Pancreas (tissue), 10 donors: ENCODE measurements at places on chromosomes 13 and 19. TPM values are rescaled to one million over a fixed set of nuclear protein-coding genes. Genes with fewer than 3 reads are reported as not detected.

GRCh38 chr19:21202865-21203494 lies 61.1 kb downstream of the ZNF431 start:
- DNase-seq = no peak

GRCh38 chr13:65971541-65971940 lies 1258.6 kb downstream of the PCDH9 start:
- no peak for DNase-seq

The SIGLECL1 gene
- not detected for total RNA-seq

DNA sequence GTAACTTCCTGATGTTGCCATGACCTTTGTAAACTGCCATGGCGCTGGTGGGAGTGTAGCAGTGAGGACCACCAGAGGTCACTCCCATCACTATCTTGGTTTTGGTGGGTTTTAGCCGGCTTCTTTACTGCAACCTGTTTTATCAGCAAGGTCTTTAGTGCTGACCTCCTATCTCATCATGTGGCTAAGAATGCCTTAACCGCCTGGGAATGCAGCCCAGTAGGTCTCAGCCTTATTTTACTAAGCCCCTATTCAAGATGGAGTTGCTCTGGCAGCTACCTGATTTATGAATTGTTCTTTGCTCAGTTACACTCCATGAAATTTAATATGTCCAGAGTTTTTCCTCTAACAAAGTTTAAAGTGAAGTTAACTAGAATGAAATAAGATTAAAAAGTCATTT lies 4.6 kb upstream of the EPS15L1 start:
- DNase-seq = no peak

DNA sequence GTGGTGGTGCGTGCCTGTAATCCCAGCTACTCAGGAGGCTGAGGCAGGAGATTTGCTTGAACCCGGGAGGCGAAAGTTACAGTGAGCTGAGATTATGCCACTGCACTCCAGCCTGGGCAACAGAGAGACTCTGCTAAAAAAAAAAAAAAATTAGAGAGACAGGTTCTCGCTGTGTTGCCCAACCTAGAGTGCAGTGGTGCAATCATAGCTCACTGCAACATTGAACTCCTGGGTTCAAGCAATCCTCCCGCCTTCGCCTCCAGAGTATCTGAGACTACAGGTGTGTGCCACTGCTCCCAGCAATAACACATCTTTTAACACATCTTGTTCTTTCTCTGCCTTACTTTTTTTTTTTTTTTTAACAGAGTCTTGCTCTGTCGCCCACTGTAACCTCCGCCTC lies 32.7 kb downstream of the CLEC17A start:
- no peak for DNase-seq

The TEKTIP1 gene
- total RNA-seq = 2.4 TPM

The PABPC3 gene
- total RNA-seq = 0.19 TPM

The ZNF486 gene
- total RNA-seq = 6.1 TPM

- DNase-seq = no peak
These were observed 368.9 kb downstream of the COG6 start for GRCh38 chr13:40024204-40024966.

The ZNF8 gene
- total RNA-seq = 1.6 TPM

The PSG3 gene
- total RNA-seq = 0.18 TPM

- DNase-seq = no peak
These were observed 635.7 kb downstream of the UQCRFS1 start for GRCh38 chr19:28577233-28577632.

GRCh38 chr13:102017248-102017647 lies 384.6 kb downstream of the FGF14 start:
- DNase-seq = no peak

GRCh38 chr13:41107584-41108014 lies 25.0 kb downstream of the KBTBD6 start:
- DNase-seq = peak; percentile 41

- no peak for DNase-seq
These were observed 19.9 kb downstream of the TMED1 start for GRCh38 chr19:10815969-10816644.

DNA sequence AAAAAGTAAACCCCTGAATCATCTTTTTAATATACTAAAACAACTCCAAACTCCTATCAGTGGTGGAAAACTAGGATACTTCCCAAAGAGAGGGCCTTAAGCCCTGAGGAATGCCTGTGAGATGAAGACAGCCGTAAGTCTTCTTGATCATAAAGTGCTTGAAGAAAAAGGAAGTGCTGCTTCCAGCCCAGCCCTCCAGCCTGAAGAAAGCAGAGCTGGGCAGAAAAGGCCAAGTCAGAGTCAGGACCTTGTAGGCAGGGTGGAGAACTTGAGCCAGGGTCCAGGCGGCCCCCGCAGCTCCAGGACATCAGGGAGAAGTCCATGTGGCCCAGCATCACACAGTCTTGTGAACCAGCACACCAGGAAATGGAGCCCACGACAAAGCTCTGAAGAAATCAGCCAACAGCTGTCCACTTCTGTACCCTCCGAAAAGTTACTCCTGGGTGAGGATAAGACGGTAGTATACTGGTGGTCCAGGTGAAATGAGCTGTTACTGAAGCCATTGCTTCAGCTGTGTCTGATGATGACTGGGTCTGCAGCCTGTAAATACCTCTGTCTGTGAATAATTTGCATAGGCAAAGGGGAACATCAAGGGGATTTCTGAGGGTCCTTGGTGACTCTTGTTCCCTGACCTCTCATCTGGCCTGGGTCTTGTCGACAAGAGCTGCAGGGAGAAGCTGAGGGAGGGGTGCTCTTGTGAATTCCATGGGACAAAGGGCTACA lies 18.7 kb upstream of the CRYL1 start:
- DNase-seq = no peak

GRCh38 chr13:60090574-60090973 lies 73.2 kb downstream of the DIAPH3 start:
- DNase-seq = no peak

DNA sequence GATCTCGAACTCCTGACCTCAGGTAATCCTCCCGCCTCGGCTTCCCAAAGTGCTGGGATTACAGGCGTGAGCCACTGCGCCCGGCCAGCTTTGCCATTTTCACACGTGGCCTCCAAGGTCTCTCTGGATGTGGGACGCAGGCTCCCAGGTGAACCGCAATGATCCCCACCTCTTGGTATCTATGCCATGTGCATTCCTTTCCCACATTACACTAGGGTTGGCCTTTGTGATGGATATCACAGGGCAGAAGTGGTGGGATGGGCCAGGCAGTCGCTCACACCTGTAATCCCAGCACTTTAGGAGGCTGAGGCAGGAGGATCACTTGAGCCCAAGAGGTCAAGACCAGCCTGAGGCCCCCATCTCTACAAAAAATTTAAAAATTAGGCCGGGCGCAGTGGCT lies 22.4 kb downstream of the FGF21 start:
- DNase-seq = no peak

DNA sequence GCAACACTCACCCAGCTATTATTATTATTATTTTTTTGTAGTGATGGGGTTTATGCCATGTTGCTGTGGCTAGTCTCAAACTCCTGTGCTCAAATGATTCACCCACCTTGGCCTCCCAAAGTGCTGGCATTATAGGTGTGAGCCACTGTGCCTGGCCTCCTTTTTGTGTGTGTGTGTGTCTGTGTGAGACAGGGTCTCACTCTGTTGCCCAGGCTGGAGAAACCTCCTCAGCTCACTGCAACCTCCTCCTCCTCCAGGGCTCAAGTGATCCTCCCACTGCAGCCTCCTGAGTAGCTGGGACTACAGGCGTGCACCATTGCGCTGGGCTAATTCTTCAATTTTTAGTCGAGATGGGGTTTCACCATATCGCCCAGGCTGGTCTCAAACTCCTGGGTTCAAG lies 3.6 kb upstream of the MYDGF start:
- no peak for DNase-seq

The PIH1D1 gene
- total RNA-seq = 34.2 TPM

GRCh38 chr19:46426506-46427162 lies 2.1 kb downstream of the PNMA8C start:
- peak; percentile 79 for DNase-seq

GRCh38 chr13:25286308-25286968 lies 850 bp downstream of the MTMR6 start:
- no peak for DNase-seq

The PDE4A gene
- total RNA-seq = 6.6 TPM

DNA sequence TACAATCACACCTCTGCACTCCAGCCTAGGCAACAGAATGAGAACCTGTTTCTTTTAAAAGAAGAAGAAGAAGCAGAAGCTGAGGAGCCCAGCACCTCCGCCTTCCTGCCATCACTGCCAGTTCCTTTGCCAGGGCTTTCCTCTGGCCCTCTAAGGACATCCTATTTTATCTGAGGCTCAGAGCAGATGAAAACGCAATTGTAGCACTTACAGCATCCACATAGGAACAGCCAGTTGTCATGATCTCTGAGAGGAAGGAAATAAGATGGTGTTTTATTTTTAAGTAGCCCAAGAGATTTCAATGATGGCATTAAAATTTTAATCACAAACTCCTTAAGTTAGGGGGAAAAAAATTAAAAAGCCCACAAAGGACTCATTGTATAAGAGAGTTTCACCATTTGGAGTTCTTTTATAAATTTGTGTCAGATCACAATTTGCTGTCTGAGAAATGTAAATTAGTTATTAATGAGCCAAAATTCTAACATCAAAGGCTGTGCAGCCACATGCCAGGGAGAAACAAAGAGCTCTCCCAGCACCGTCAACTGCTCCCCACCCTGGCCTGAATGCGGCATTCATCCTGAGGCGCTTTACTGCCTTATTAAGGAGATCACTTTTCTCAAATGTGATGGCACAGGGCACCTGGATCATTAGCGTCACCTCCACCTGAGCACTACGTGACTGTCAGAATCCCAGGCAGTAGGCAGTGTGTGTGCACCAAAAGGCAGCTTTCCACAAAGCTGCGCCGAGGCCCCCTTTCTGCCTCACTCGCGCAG lies 393.0 kb downstream of the FOXO1 start:
- no peak for DNase-seq

GRCh38 chr13:36559375-36559774 lies 114.4 kb upstream of the SERTM1 start:
- DNase-seq = no peak

The IL17D gene
- total RNA-seq = 0.35 TPM

DNA sequence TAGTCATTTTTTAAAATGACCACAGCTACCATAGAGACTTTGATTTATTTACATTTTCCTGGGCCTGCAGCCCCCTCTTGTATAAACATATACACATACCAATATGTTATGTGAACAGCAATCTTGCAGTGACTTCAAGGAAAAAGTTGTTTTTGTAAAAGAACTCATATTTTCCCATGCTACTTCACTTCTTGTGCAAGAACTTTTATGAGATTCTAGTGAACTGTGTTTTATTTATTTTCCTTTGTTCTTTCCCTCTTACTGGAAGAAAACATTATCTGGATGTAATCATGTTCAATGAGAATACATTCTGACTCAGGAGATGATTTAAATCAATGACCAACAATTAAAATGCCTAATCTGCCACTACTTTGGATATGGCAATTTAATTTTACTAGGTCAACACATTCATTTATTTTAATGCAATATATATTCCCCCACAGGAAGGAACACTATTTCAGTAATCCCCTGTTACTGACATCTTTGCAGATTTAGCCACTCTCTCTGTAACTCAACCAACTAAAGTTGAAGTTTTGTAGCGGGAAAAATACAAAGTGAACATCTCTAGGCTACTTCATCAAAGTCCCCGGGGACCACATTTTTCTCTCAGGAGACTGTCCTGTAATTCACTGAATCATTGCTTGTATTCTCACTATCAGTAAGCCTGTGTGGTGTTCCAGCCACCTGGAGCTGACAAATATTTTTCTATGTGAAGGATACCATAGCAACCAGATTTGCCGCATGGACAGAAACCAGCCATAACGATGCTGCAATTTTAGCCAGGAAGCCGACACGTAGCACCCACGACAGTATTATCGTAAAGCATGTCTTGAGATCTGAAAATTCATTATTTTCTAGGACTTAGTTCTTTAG lies 90.5 kb downstream of the STARD13 start:
- DNase-seq = no peak

The FXYD3 gene
- 33.4 TPM for total RNA-seq

DNA sequence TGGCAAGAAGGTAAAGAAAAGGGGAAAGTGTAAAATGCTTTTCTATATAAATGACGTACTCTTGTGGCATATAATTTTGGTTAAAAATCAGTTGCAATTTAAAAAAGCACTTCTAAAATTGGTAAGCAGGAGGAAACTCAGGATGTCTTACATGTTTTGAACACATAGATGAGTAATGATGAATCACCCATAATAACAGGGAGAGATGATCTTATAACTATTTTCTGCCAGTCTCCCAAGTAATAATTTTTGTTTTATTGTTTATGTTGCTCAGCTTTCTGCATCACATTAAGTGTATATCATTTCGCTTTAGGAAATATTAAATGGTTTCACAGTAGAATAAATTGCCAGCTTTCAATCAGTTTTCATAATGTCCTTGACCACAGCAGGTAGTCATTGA lies 1430.7 kb upstream of the PCDH20 start:
- no peak for DNase-seq

GRCh38 chr19:4386041-4386782 lies 14.1 kb downstream of the SH3GL1 start:
- no peak for DNase-seq

- no peak for DNase-seq
These were observed 69.5 kb downstream of the SPACA7 start for GRCh38 chr13:112445411-112446271.

DNA sequence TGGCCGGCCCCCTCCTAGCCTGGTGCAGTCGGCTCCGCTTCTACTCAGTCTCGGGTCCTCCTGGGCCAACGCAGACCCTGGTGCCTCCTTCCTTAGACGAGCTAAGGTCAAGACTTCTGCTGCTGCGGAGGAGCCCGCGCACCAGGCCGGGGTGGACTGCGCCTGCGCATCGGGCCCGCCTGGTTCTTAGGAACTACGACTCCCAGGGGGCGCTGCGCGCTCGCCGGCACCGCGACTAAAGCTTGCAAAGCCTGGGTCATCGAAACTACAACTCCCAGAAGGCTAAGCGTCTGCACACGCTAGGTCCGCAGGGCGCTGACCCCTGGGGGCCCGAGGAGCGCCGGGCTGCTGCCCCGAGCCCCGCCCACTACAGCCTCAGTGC lies at the start of gene ZNF835:
TSS of gene ZNF835 (minus strand) at position 145 of the 382 bp plus-strand sequence. CDS start 6,559 bp downstream, outside the sequence.
- peak; percentile 95 for DNase-seq

The FPR3 gene
- total RNA-seq = 2.2 TPM

DNA sequence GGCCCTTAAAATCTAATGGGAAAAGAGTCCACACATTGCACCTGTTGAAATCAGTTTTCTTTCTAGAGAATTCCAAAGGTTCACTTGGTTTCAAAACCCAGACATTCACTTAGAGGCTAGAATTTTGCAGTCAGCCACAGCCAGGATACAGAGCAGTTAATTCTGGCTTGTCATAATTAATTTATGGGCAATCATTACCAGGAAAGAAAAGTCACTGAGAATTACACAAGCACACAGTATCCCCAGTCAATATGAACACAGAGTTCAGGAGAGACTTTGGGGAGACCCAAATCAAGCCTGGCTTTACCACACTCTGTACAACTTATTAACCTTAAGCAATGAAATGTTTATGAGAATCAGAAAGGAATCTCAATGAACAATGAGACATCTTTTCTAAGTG lies 224.3 kb upstream of the SOX21 start:
- DNase-seq = no peak
